ENCODE measurements at places on chromosomes 1 and 21. TPM values are rescaled to one million over a fixed set of nuclear protein-coding genes. Genes with fewer than 3 reads are reported as not detected.

FYB2 gene
- 0.90 TPM for polyA plus RNA-seq

GRCh38 chr1:223269006-223269405 lies 95.0 kb downstream of the SUSD4 start:
- DNase-seq = no peak

VAV3 gene
- polyA plus RNA-seq = 136 TPM

DNA sequence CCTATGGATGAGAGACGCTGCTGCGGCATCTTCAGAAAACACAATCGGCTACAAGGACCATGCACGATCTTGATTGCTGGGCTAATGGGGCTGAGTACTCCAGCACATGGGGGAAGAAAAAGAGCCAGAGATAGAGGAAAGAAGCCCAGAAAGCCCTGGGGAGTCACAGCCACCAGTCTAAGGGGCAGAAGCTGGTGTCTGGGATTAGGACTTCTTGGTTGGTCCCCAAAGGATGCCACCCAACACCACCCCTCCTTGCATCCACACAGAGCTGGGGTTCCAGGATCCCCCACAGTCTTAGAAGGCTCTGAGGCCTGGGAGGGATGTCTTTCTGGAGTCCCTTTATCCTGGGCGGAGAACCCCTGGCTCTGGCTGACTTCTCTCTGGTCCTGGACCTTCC lies 98.4 kb upstream of the TARDBP start:
- no peak for DNase-seq

DNA sequence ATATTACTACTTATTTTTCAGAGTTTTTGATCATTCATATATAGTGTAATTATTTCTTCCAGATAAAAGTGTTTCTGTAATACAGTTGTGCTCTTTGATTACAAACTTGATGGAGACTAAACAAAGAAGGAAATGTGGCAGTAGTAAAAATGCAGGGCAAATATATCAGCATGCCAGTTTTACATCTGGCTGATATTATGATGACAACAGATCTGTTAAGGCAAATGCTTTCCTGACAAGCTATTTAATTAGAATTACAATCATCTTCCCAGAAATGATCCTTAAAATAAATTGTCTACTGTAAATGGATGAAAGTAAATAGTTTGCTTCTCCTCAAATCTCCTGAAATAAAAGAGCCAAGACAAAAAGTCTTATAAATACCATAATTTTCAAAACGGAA lies 1659.8 kb downstream of the BRINP3 start:
- no peak for DNase-seq

ALG6 gene
- 33.0 TPM for polyA plus RNA-seq

PGLYRP4 gene
- not detected for polyA plus RNA-seq

GLUL gene
- 292 TPM for polyA plus RNA-seq

DNA sequence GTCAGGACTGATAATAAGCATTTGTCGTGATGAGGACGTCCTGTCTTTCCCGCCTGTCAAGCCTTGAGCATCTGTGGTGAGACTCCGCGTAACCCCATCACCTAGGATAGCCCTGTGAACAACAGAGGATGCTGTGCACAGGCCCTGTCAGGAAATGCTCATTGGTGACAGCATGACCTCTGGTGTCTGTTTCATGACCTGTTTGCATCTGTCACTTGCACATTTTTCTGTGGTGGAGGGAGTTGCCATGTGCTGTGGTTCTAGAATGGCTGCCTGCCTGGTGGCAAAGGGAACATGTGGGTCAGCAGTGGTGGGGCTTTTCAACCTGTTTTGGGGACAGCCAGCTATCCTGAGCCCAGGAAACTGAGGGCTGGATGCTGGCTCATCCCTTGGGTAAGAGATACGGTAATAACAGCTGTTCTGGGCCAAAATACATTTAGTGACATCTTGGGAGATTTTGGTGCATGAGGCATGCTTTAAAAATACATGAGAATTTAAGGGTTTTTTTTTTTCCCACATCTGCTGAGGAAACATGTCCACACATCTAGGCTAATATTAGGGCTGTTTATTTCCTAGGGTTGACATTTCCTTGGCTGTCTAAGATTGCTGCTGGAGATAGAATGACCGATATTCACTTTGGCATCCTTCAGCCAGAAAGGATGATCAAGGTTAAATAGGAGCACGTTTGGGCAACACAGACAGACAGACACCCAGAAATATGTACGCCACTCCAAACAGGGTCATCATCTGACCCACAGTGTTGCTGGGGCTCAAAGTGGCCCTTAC lies 52.9 kb downstream of the KCNC4 start:
- DNase-seq = no peak

CPTP gene
- 10.8 TPM for polyA plus RNA-seq

- DNase-seq = peak; percentile 60
Observed at GRCh38 chr1:84847253-84848250, 45.5 kb downstream of the LPAR3 start.

- no peak for DNase-seq
Observed at GRCh38 chr1:2239384-2239985, 11.4 kb downstream of the SKI start.

- DNase-seq = no peak
Observed at GRCh38 chr1:176993587-176993986, 170.9 kb downstream of the ASTN1 start.
